ENCODE measurements at places on chromosomes 2 and 18. TPM values are rescaled to one million over a fixed set of nuclear protein-coding genes. Genes with fewer than 3 reads are reported as not detected.
A peak's percentile ranks its signal among the peaks of the same experiment; 100 is the strongest.

GRCh38 chr2:38947241-38948239, 57.9 kb downstream of the ARHGEF33 start:
- peak; percentile 84 for DNase-seq

DNA sequence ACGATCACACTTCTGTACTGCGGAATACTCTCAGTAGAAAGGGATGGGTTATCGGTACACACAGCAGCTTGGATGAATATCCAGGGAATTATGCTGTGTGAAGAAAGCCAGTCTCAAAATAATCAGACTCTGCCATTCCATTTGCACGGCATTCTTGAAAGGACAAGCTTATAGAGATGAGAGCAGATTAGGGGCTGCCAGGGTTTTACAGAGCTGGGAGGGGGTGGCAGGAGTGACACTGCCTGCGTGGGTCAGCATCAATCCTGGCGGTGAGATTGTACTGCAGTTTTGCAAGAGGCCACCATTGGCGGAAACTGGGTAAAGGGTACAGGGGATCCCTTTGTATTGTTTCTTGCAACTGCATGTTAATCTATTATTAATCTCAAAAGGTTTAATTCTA, 16.6 kb downstream of the KCNG2 start:
- DNase-seq: no peak

DNA sequence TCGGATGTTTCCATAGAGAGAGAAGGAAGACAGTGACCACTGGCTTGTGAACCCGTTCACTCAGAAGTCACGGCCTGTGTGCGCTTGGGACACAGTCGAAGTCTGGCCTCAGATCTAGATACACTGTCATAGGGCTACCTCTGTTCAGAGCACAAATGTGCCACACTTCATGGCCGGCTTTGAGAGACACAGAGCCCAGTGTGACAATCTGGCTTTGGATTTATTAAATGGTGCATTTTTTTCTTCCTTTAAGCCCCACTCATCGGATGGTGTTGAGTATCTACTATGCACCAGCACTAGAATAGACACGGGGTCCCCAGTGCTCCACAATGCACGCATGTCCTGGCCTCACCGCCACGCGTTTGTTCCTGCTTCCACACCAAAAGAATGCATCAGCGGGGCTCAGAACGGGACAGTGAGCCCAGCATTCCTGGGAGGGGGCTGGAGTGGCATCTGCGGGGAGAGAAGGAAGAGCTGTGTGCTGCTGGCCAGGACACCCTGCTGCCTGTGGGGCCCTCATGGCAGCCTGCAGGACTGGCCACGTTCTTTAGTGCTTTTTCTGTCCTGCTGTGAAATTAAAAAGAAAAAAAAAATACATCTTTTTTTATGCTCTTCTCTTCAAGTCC, 738.9 kb upstream of the SALL3 start:
- no peak for DNase-seq

DNA sequence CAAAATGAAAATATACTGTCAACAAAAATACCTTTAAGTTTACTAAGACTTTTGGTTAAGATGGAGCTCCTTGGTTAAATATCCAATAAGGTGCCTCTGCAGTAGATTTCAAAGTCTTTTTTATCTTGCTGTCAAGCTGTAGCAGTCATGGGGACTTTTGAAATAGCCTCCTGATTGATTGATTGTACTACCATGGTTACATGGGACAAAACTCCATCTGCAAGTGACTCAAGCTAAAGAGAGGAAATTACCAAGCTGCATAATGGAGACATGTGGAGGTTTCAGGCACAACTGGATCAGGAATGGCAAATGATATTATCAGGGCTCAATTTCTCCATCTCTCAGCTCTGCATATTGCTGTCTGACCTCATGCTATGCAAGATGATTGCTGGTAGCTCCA, 73.4 kb upstream of the ST8SIA3 start:
- no peak for DNase-seq

GRCh38 chr2:158629116-158629515, 166.0 kb upstream of the DAPL1 start:
- no peak for DNase-seq

GRCh38 chr2:15243762-15244161, 317.4 kb downstream of the NBAS start:
- DNase-seq: no peak

DNA sequence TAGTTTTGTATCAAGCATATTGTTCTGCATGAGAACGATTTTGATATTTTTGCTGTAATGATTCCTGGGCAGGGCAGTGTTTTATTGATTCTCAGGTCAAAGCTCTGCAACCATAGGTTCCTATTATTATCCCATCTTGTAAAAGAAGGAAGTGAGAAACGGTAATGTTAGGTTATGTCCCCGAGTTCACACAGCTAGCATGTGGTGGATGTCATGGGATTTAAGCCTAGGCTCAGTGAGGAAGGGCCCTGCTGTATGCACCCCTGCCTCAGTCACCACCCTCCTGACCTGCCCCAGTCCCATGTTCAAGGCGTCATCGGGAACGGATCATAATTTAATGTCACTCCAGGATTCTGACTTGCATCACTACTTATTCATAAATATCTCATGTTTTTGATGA, 10.7 kb downstream of the ACP1 start:
- DNase-seq: no peak

SLC1A4 gene
- 22.5 TPM for total RNA-seq

GRCh38 chr2:206974551-206974950, 35.2 kb downstream of the CPO start:
- no peak for DNase-seq

PPIG gene
- total RNA-seq: 52.5 TPM

DNA sequence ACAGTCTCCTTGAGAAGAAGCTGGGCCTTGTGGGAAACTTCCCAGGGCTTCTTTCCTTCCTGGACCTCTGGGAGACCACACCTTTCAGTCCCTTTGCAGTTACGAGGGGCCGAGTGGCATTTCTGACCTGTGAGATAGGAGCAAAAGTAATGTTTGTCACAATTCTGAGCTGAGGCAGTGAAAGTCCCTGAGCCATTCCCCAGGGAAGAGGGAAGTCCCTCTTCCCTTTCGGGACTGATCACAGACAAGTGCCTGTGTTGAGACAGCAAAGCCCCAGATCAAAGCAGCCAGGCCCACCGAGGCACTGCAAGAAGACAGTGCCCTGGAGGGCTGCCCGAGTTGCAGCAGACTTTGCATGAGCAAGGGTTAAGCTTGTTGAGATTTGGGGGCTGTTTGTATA, 41.9 kb downstream of the RHOB start:
- no peak for DNase-seq

GRCh38 chr18:32698153-32698552, 74.7 kb downstream of the KLHL14 start:
- DNase-seq: no peak

- DNase-seq: no peak
Measured at GRCh38 chr2:237345411-237345810, 68.6 kb downstream of the COL6A3 start.

PLGLB2 gene
- total RNA-seq: 2.5 TPM

R3HDM1 gene
- total RNA-seq: 24.1 TPM

GRCh38 chr2:223090039-223090438, 38.0 kb downstream of the KCNE4 start:
- no peak for DNase-seq

DNA sequence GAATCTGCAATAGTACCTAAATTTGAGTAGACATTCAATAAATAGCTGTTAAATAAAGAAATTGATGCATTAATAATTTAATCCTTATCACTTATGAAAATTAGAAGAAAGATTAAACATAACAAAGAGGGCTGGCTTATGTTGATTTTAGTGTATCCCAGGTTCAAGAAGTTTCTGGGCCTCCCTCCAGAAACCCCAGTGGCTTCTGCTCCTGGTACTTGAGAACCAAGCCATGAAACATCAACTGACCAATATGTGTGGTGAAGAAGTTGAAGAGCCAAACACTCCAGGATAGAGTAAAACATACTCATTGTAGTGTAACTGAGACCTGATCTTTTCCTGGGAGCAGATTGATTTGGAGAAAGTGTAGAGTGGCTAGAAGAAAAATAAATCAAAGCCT, 1465.7 kb upstream of the PIK3C3 start:
- no peak for DNase-seq

GRCh38 chr2:176147800-176148496, 3.4 kb upstream of the HOXD4 start:
- no peak for DNase-seq

- no peak for DNase-seq
Measured at GRCh38 chr2:179250095-179250494, 14.5 kb downstream of the SESTD1 start.

GRCh38 chr2:4144731-4145130, 441.4 kb downstream of the DCDC2C start:
- no peak for DNase-seq

DNA sequence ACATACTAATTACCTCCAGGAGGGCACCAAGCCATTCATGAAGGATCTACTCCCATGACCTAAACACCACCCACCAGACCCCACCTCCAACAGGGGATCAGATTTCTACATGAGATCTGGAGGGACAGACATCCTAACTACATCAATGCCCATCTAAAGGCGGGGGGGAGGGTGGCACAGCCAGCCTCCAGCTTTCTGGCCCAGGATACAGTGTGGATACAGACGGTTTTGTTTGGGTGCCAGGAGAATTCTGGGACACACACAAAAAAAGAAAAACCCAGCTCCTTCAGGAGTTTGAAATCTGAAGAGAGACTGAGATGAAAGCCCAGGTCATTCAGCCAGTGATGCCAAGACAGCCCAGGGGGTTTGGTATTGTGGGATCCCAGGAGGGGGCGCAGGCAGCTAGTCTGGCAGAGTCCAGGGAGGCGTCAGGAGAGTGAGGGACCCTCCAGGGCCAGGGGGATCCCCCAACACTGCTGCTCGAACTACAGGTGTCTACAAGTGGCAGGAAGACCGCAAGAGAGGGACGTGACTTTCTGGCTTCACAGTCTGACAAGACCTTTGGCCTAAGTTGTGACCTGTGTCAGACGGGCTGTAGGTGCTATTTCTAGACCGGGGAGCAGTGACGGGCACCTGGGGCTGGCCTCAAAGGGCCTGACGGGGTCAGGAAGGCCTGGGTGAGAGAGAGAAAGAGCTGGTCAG, 62.1 kb downstream of the NDUFA10 start:
- DNase-seq: peak; percentile 29

Measured in aorta (tissue), 5 donors.